ENCODE measurements at places on chromosomes 2 and 18.

GRCh38 chr2:189657867-189658266 lies 3.4 kb upstream of the ASNSD1 start:
- no peak for DNase-seq

DNA sequence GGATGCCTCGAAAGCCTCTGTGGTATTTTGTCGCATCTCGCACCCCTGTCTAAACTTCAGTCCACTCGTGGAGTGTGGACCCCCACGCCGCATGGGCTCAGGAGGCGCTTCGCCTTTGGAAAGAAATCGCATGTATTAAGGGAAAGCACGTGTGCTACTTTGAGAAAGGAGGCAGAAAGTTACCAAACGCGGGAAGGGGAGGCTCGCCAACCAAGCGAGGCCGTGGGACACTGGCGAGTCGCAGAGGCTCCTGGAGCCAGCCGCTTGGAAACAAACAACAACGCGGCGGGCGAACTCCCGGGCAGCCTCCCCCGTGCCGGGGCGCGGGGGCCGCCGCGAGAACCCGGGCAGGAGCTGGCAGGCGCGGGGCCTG lies 455 bp upstream of the AGAP1 start:
- DNase-seq = no peak

- no peak for DNase-seq
Observed at GRCh38 chr2:39918886-39919285, 139.8 kb upstream of the THUMPD2 start.

GRCh38 chr18:63271148-63271547 lies 48.4 kb downstream of the BCL2 start:
- peak; percentile 28 for DNase-seq

DNA sequence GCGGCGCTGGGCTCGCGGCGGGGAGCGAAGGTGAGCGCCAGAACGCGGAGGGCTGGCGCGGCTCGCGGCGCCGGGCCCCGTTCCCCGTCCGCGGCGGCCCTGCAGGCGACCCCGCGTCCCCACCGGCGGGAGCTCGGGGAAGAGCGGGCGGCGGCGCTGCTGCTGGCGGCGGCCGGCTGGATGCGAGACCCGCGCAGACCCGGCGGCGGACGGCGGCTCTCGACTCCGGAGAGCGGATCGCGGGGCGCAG lies 213 bp downstream of the DOK6 start:
- no peak for DNase-seq

All from NCI-H446 treated with DMSO at 0.1 percent for 48 hours (cell line).